Activated naive CD8-positive, alpha-beta T cell treated with anti-CD3 and anti-CD28 coated beads, Interleukin-2, amount 50 U/mL, for 24 hours (primary cell): ENCODE measurements at places on chromosomes 7 and 10.

DNA sequence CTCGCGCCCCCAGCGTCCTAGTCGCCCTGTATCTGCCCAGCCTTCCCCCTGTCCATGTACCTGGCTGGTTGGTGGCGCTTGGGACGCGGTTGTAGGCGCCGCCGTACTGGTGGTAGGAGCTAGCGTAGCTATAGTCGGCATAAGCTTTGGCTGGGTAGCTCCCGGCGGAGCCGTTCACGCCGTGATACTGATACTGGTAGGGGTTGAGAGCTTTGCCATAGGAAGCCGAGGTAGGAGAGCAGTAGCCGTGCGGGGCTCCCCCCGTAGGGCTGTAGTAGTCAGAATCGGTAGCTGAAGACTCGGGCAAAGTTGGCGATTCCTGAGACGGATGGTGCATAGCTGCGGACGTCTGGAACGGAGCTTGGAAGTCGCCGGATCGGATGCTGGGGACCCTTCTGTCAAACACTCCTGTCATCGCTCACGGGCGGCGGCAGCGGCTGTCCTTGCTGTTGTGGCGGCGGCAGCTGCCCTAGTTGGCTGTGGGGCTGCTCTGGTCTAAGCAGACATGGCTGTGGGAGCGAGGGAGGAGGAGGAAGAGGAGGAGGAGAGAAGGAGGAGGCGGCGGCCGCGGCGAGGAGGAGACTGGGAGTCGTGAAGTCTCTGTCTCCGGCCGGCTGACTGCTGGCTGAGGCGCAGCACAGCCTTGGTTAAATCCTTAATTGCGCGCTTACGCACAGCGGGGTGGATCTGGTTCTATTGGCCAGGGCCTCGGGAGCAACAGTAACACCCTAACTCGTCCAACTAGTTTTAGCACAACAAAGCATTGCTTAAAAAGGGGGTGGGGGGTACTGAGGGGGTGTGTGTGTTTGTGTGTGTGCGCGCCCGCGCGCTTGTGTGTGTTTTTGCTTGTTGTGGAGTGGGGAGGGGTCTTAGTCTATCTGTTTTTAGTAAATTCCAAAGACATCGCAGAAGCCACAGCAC lies at the start of gene DLX5:
DLX5 (minus strand) TSS at position 623 of the 921 bp plus-strand sequence; CDS start at position 415, 208 bp downstream.
- H3K36me3 ChIP-seq: no peaks in the 10 kb centered on the region
- no peak for DNase-seq
- H3K4me1 ChIP-seq: peaks cover 47% of the 10 kb centered on the region
- H3K27ac ChIP-seq: no peak within 1 kb of the TSS

GRCh38 chr7:110407242-110407641 lies 683.7 kb upstream of the LRRN3 start:
- H3K4me3 ChIP-seq: no peak overlapping the region
- no peaks in the 10 kb centered on the region for H3K27me3 ChIP-seq
- H3K4me1 ChIP-seq: no peaks in the 10 kb centered on the region
- no peak overlapping the region for H3K27ac ChIP-seq
- H3K36me3 ChIP-seq: no peaks in the 10 kb centered on the region
- no peak for DNase-seq

- H3K27me3 ChIP-seq: no peaks in the 10 kb centered on the region
- no peak for DNase-seq
- peaks cover 12% of the 10 kb centered on the region for H3K36me3 ChIP-seq
- H3K4me3 ChIP-seq: no peak overlapping the region
Observed at GRCh38 chr10:71362141-71362540, 34.6 kb upstream of the CDH23 start.

DNA sequence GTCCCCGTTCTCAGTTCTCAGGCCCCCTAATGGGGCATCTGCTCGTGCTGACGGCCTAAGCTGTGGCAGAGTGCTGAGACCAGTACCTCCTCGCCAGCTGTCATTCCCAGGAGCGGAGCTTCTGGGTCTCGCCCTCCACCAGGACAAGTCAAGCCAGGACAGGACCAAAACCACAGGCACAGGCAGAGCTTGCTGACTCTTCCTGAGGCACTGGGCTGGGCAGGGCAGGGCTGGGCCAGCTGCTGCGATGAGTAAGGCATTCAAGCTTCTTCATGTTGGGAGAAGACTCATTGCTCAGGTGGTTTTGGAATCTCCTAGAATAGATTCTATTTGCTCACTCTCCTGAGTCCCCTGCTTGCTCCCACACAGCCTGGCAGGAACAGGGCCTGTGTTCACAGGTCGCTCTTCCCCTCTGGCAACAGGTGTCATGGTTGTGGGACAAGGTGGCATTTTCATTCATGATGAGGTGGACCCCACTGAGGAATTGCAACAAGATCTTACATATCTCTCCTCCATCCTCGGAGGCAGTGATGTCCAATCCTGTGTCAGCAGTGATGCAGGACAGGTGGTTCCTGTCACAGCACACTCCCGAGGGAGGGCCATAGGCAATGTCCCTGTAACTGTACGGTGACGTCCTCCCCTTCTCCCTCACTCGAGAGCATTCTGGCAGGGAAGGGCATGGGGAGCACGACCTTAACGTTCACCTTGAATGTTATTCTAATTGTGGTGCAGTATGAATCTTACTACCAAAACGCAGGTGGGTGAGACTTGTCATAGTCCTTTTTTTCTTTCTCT lies 17.0 kb upstream of the SH3PXD2A start:
- H3K27ac ChIP-seq: no peak overlapping the region
- no peak for DNase-seq
- peaks cover 5% of the 10 kb centered on the region for H3K4me1 ChIP-seq
- H3K27me3 ChIP-seq: no peaks in the 10 kb centered on the region
- H3K36me3 ChIP-seq: no peaks in the 10 kb centered on the region

DNA sequence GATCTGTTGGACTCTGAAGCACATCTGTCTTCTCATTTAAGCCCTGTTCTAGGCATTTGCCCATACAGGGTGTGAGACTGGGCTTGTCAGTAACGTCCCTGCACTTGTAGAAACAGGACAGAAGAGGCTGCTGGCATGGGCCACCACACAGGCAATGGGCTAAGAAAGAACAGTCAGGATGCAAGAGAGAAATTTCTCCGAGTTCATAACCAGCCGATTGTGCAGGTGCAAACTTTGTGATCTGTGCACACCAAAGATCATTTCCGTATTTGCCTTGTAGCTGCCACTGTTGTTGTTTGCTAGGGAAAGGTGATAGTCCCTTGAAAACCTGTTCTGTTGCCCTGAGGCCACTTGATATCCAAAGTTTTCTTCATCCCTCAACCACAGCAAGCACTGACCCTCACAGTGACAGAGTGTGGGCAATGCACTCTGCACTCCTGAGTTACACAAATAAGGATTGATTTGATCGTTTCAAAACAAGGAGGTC lies 20.3 kb downstream of the KLF6 start:
- H3K27me3 ChIP-seq: no peaks in the 10 kb centered on the region
- H3K36me3 ChIP-seq: peaks cover 4% of the 10 kb centered on the region
- H3K4me3 ChIP-seq: no peak overlapping the region
- H3K4me1 ChIP-seq: peaks cover 64% of the 10 kb centered on the region
- no peak for DNase-seq

- no peaks in the 10 kb centered on the region for H3K4me1 ChIP-seq
- no peak for DNase-seq
- no peaks in the 10 kb centered on the region for H3K36me3 ChIP-seq
- peaks cover 8% of the 10 kb centered on the region for H3K27me3 ChIP-seq
Observed at GRCh38 chr7:105982388-105982787, 19.3 kb downstream of the CDHR3 start.

DNA sequence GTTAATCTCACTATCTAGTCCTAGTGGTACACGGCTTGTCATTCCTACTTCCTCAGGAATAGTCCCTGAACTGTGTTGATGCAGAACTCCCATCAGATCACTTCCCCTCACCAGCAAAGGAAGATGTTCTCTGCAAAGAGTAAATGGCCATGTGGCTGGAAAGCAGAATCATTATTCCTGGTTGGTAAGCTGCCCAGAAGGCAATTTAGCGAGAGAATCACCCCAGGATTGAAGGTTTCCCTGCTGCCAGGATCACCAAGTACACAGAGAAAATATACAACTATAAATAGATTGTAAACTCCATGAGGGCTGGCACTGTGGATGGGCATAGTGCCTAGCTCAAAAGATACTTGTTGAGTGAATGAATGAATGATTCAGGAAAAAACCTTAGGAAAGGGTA lies 115.0 kb downstream of the GFRA1 start:
- H3K27me3 ChIP-seq: no peaks in the 10 kb centered on the region
- H3K36me3 ChIP-seq: no peaks in the 10 kb centered on the region
- H3K4me1 ChIP-seq: no peaks in the 10 kb centered on the region
- DNase-seq: no peak
- no peak overlapping the region for H3K4me3 ChIP-seq
- H3K27ac ChIP-seq: no peak overlapping the region

DNA sequence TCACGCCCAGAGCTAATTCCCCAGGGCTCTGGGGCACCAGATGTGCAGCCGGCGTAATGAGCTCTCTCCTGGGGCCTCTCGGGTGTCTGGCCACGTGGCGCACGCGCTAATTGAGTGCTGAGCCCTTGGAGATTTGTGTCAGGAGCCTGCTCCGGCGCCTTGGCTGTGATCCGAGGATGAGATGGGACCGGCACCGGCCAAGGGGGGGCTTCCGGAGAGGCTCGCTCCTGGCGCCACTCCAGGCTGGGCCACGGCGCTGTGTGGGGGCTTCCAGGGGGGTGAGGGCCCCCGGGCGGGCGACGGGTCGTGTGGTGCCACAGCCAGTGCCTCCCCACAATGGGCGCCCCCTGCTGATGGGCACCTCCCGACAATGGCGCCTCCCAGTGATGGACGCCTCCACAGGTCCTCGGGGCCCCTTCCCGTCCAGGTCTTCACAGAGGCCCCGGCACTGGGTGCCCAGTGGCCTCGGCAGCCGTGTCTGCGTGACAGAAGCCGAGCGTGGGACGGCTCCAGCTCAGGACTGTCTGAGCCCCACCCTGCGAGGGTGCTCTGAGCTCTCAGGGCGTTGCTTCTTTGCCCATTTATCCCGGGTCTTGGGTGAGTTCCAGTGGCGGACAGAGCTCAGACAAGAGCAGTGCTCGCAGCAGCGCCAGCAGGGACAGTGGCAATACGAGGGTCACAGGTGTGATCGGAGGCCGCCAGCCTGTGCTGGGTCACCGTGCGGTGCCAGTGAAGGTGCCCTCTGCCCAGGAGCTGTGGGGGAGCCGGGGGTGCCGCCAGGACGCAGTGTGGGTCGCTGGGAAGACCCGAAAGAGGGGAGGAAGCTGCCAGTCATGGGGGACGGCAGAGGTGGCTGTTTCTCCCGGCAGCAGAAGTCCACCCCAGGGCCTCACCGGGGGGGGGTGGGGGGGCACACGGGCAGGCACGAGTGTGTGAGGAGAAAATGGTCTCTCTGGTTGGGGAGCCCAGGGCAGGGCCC lies 8.2 kb upstream of the NKX6-2 start:
- H3K4me1 ChIP-seq: no peaks in the 10 kb centered on the region

- peaks cover 22% of the 10 kb centered on the region for H3K36me3 ChIP-seq
- H3K27me3 ChIP-seq: no peaks in the 10 kb centered on the region
- no peak for DNase-seq
- H3K4me3 ChIP-seq: peak overlapping the region; percentile 95
- H3K4me1 ChIP-seq: peaks cover 55% of the 10 kb centered on the region
- H3K27ac ChIP-seq: peak overlapping the region; percentile 92
Observed at GRCh38 chr7:114924038-114924712, 2.3 kb downstream of the MDFIC start.

- H3K36me3 ChIP-seq: no peaks in the 10 kb centered on the region
- peak overlapping the region; percentile 90 for H3K27ac ChIP-seq
- H3K4me1 ChIP-seq: peaks cover 42% of the 10 kb centered on the region
- peak overlapping the region; percentile 39 for H3K4me3 ChIP-seq
- H3K27me3 ChIP-seq: no peaks in the 10 kb centered on the region
Observed at GRCh38 chr7:44257618-44258422, 57.0 kb downstream of the YKT6 start.

- H3K27me3 ChIP-seq: peaks cover 45% of the 10 kb centered on the region
- peaks cover 7% of the 10 kb centered on the region for H3K4me1 ChIP-seq
- no peak overlapping the region for H3K27ac ChIP-seq
- no peaks in the 10 kb centered on the region for H3K36me3 ChIP-seq
Observed at GRCh38 chr10:93080350-93081046, 6.8 kb downstream of the CYP26A1 start.

GRCh38 chr7:51019891-51020870 lies 237.5 kb upstream of the GRB10 start:
- no peak overlapping the region for H3K4me3 ChIP-seq
- no peak overlapping the region for H3K27ac ChIP-seq
- H3K27me3 ChIP-seq: no peaks in the 10 kb centered on the region
- no peaks in the 10 kb centered on the region for H3K4me1 ChIP-seq
- H3K36me3 ChIP-seq: peaks cover 2% of the 10 kb centered on the region

GRCh38 chr7:98946389-98946788 lies 68.1 kb downstream of the TRRAP start:
- H3K27ac ChIP-seq: no peak overlapping the region
- H3K36me3 ChIP-seq: peaks cover 58% of the 10 kb centered on the region
- no peak overlapping the region for H3K4me3 ChIP-seq
- H3K27me3 ChIP-seq: no peaks in the 10 kb centered on the region
- DNase-seq: no peak
- no peaks in the 10 kb centered on the region for H3K4me1 ChIP-seq

DNA sequence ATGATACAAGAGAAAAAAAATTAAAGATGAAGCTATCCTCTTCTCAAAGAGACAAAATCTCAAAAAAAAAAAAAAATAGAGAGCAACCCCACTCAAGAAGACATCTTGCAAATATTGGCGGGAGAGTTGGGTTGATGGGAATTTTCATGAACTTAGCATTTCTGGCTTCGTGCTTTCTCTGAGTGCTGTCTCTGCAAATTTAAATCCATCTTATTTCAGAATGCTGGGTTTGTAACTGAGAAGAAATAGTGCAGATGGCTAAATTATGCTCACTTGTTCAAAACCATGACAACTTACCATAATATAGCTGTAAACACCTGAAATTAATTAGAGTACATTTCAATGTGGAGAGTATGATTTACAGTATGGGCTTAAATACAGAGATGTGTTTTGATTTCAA lies 484.8 kb upstream of the CELF2 start:
- no peaks in the 10 kb centered on the region for H3K4me1 ChIP-seq
- H3K36me3 ChIP-seq: no peaks in the 10 kb centered on the region
- H3K27ac ChIP-seq: no peak overlapping the region
- no peak overlapping the region for H3K4me3 ChIP-seq

DNA sequence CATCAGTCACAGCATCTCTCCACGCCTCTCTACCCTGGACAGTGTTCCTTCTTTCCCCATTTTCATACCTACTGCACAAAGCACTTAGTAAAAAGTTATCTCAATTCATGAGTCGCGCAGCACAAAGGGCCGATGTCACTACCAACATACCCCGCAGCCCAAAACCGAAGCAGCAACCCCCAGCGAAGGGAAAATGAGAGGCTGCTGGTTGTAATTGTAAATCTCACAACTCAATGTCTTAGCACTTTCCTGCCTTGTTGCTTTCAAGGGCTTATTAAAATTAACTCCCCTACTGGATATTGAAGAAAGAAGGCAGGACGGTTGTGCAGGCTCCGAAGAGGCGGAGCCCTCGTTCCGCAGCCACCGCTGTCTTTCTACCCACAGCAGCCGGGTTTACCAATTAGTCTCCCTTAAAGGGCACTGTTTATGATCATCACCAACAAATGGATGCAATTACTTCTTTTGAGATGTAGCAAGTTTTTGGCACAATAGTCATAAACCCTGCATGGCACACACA lies 6.5 kb downstream of the DIP2C start:
- no peaks in the 10 kb centered on the region for H3K36me3 ChIP-seq
- H3K4me3 ChIP-seq: no peak overlapping the region
- DNase-seq: no peak
- H3K4me1 ChIP-seq: no peaks in the 10 kb centered on the region
